SK-MEL-5 (cell line): ENCODE measurements at places on chromosomes 3 and 15.

DNA sequence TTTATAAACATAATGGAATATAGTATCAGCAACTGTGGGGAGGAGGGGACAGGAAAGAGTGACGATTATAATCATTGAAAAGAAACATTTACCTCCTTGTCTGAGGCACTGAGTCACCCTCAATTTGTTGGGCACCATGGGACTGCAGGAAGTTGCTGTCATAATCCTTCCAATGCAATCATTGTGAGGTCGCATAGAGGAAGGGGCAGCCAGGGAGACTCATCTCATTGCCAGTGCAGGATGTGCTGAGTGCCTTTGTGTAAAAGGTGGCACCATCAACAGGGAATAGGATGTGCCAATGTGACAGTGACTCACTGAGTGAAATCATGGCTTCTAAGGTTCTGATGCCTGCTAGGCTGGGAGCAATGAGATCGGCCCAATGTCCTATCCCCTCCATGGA lies 300.4 kb upstream of the ADAMTS9 start:
- no peak for DNase-seq

DNA sequence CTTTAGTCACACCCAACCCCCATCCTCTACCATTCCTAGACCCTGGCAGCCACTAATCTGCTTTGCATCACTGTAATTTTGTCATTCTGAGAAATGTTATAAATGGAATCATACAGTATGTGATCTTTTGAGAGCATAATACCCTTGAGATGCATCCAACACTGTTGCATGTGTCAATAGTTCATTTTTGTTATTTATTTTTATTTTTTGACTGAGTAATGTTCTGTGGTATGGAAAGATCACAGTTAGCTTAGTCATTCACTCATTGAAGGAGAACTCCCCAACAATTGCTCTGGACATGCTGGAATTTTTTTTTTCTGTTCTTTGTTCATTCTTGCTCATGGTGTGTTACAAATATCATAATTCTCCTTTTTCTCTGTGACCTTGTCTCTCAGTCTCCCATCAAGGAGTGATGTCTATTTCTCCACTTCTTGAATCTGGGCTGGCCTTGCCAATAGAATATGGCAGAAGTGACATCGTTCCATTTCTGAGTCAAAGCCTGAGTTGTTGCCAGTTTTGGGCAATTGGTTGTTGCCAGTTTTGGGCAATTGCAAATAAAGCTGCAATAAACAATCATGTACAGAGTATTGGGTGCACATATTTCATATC lies 6.8 kb upstream of the ADPGK start:
- DNase-seq, result no peak

DNA sequence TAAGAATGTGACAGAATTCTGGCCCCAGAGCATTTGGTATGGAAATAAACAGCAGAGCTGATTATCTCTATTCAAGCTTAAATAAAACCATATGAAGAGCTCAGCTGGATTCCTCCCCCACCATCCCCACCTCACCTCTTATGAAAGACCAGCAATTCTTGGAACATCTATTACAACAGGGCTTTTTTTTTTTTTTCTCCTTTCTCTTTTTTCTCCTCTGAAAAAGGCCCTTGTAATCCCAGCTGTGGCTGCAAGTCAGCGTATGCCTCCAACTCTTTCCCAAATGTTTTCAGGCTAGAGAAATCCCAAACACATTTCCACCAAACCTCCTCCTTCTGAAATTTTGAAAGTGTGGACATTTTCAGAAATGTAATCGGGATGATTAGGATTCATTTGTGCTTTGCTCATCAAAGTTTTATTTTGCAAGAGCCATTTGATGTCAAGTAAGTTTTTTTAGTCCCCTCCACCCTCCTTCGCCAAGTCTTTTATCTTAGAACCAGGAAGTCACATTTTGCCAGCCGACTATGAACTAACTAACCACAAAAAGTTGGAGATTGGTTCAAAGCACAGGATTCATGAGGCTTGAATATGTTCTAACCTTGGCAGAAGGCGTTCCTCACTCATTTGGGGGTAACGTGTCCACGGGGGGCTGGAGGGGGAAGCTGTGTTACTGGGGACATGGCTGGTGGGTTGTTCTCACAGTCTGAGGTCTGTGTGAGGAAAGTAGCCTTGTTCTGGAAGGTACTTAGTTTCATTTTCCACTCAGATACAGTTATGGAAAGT lies 142.0 kb upstream of the PDZRN3 start:
- no peak for DNase-seq

- no peak for DNase-seq
Measured at GRCh38 chr15:88635318-88635717, 3.5 kb upstream of the ISG20 start.

- no peak for DNase-seq
Measured at GRCh38 chr15:70932397-70932796, 39.8 kb downstream of the LRRC49 start.

- DNase-seq, result no peak
Measured at GRCh38 chr3:123571264-123571972, 13.4 kb downstream of the HACD2 start.

DNA sequence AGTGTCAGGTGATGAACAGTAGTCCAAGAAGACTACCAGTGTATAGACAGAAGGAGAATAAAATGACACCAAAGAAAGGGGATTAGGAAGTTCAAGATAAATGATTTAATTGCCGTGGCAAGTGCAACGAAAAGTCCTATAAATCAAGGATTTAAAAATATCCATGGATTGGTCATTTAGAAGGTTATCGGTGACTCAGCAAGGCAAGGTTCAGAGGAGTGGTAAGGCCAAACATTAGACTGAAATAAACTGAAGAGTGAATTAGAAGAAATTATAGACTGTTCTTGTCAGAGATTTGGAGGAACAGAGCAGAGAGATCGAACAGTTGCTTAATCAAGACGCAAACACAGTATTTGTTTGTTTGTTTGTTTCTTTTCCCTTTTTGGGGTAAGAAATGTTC lies 211.9 kb upstream of the KCNMB2 start:
- no peak for DNase-seq
